ENCODE measurements at places on chromosomes 1 and 21.

- no peak for DNase-seq
These were observed 71.4 kb downstream of the DIRAS3 start for GRCh38 chr1:67978890-67979516.

GRCh38 chr1:221804303-221804702, 62.4 kb upstream of the DUSP10 start:
- DNase-seq, result no peak

GRCh38 chr1:63626222-63626621, 33.0 kb downstream of the PGM1 start:
- DNase-seq, result no peak

DNA sequence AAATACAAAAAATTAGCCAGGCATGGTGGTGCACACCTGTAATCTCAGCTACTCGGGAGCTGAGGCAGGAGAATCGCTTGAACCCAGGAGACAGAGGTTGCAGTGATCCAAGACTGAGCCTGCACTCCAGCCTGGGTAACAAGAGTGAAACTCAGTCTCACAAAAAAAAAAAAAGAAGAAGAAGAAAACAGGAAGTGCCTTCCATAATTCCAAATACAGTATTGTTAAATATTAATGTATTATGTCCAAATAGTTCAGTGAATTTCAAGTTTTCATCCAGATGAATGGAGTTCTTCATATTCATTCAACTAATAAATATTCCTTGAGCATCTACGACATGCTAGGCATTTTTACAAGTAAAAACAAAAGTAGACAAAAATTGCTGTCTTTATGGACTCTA, 33.3 kb downstream of the PLEKHO1 start:
- no peak for DNase-seq

- DNase-seq, result no peak
These were observed 546 bp downstream of the SPOCD1 start for GRCh38 chr1:31815307-31815645.

- DNase-seq, result no peak
These were observed 33.4 kb downstream of the CENPF start for GRCh38 chr1:214636436-214636835.

GRCh38 chr1:223189903-223190724, 47.1 kb upstream of the TLR5 start:
- no peak for DNase-seq

DNA sequence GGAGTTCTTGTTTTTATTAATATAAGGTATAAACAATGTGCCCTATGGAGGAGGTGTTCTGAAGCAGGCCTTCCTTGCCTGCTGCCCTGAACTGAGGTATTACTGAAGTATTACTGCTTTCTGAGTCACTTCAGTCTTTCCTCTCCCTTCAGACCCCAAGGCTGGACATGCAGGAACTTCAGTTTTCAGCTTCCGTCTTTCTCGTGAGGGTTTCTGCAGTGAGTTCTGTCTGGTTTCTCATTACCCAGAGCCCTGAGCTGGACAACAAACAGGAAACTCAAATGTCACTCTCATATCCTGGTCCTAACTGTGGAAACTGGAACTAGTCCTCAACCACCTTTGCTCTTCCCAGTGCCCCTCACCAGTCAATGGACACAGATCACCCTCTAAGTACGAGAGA, 46.8 kb downstream of the ELAVL4 start:
- no peak for DNase-seq

DNA sequence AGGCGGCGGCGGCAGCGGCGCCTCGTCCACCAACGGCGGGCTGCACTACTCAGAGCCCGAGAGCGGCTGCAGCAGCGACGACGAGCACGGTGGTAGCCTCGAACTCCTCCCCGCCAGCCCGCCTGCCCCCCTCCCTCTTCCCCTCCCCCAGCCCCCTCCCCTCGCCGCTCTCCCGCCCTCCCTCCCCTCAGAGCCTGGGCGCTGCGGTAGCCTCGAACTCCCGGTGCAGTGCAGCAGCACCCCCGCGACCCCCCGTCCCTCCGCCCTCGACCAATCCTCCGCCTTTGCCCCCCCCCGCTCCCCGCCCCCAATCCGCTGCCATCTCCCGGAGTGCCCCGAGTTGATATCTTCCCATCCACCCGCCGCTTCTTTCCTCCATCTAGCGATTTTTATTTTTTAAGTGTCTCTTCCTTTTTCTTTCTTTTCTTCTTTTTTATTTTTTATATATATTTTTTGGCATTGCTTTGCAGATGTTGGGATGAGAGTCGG, 516 bp downstream of the RCOR3 start:
- no peak for DNase-seq
